AML-193 (cell line): ENCODE measurements at places on chromosomes 1 and 21.

DNA sequence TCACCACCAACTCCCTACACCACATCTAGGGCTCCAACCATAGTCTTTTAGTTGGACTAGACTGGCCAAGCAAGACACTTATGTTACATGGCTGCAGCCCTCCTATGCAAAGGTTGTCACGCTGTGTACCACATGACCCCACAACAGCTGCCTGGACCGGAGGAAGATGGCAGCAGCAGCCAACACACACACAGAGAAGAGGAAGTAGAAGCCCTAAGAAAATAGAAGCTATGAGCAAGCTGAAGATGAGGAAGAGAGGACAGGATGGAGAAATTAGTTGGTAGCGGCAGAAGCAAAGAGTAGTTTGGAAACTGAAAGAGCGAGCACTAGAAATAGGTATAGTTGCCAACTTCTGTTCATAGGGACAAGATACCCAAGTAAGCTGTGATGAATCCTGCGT is 60.8 kb upstream of the RALGPS2 start:
- peak; percentile 32 for DNase-seq

GRCh38 chr1:38498686-38499085 is 360.9 kb downstream of the RRAGC start:
- no peak for DNase-seq

GRCh38 chr1:187477535-187477934 is 648.8 kb downstream of the PLA2G4A start:
- no peak for DNase-seq

DNA sequence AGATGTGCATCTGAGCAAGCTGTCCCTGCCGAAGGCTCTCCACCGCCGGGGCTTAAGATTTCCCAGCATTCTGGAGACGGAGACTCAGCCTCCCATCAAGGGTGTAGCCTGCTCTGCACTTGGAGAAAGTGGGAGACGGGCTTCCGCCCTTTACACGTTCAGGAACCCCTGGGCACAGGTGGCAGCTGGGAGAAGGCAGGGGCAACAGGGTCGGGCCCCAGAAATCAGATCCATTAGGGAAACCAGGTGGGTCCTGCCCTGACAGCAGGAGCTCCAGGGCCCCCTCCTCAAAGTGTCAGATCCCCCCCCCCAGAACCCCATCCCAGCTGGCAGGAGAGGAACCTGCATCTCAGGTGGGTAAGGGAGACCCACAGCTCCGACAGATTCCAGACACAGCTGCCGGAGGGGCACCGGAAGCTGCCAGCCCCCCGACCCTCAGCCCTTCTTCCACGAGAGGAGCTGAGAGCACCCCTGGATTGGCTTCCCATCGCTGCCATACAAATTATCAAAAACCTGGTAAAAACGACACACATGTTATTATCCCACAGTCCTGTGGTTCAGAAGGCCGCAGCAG is 236.6 kb downstream of the NPHP4 start:
- DNase-seq = no peak

GRCh38 chr1:192966073-192966472 is 93.1 kb downstream of the UCHL5 start:
- no peak for DNase-seq

DNA sequence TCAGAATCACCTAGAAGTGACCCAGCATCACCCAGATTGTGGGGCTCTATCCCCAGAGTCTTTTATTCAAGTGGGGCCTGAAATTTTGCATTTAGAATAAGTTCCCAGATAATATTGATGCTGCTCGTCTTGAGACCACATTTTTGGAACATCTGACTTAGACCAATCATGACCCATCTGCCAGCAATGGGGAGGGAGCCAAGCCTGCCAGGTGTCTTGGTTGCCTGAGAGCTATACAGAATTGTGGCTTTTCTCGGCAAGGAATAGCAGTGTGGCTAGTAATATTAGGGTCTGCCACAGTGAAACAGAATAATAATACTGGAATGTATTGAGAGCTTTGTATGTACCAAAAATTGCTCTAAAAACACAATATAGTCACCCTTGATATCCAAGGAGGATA is 31.1 kb upstream of the RGS8 start:
- DNase-seq = no peak

DNA sequence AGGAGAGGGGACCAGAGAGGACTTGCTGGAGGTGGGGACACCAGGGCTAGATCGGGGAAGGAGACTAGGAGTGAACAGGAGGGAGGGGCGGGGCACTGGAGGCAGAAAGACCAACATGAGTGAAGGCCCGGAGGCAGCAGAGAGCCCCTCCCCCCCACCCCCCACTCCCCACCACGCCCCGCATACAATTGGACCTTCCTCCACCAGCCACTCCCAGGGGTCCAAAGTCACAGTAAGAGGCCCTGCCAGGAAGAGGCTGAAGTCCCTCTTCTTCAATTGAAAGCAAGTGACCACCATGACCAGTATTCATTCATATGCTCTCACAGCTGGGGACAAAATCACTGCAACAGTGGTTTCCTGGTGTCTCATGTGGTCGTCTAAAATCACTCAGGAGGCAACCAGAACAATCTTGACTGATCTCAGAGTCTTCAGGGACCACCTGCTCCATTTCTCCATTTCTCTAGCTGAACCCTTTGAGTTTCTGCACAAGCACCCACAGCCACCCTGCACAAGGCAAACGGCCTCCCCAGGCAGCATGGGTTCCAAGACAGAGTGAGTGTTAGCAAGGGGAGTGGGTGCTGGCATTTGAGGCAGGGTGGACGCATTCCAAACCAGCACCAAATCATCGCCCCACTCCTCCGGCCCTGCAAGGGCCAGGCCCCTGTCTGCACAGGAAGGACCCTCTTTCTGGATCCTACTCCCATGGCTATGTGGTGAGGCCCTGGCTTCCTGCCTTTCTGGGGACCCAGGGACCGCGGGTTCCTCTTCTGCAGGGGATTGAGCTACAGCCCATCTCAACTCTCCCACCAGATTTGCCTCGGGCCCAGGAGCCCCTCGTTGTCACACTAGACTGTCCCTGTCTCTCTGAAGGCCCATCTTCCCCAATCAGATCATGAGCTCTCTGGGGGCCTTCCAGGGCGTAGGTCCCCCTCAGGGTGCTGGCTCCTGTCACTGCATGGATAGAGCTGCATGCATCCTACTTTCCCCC is 17.0 kb downstream of the LAPTM5 start:
- DNase-seq = no peak

GRCh38 chr1:150259758-150260669 is 2.4 kb downstream of the CA14 start:
- DNase-seq = no peak

GRCh38 chr21:24223624-24224023 is 1383.7 kb downstream of the MRPL39 start:
- no peak for DNase-seq
